ENCODE measurements at places on chromosomes 1 and 21. TPM values are rescaled to one million over a fixed set of nuclear protein-coding genes. Genes with fewer than 3 reads are reported as not detected.

AMY1B gene
- polyA plus RNA-seq: not detected

NPR1 gene
- 0.96 TPM for polyA plus RNA-seq

FMOD gene
- not detected for polyA plus RNA-seq

MIXL1 gene
- not detected for polyA plus RNA-seq

ZNF593 gene
- polyA plus RNA-seq: 43.7 TPM

GJA9 gene
- not detected for polyA plus RNA-seq

LRRC8D gene
- polyA plus RNA-seq: 41.8 TPM

ZBTB8A gene
- 2.7 TPM for polyA plus RNA-seq

PROX1 gene
- 0.01 TPM for polyA plus RNA-seq

DMBX1 gene
- polyA plus RNA-seq: 1.7 TPM

IGSF9 gene
- 0.54 TPM for polyA plus RNA-seq

PTPRF gene
- polyA plus RNA-seq: 68.5 TPM

CD84 gene
- not detected for polyA plus RNA-seq

GPR161 gene
- 9.4 TPM for polyA plus RNA-seq

All from A549 (cell line).